ENCODE measurements at places on chromosomes 7 and 10.

- DNase-seq, result no peak
Measured at GRCh38 chr10:51377932-51378599, 303.8 kb downstream of the PRKG1 start.

- DNase-seq, result no peak
Measured at GRCh38 chr7:106094780-106095179, 17.3 kb downstream of the SYPL1 start.

DNA sequence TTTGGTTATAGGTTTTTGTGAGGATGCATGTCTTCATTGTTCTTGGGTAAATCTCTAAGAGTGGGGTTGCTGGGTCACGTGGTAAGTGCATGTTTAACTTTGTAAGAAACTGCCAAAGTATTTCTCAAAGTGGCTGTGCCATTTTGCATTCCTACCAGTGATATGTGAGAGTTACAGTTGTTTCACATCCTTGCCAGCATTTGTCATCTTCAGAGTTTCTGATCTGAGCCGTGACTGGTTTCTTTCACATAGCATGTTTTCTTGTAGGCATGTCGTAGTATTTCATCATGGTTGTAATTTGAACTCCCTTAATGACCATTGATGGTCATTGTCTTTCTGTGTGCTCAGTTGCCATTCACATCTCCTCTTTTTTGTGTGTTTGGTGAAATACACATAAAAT lies 286.0 kb downstream of the RNLS start:
- no peak for DNase-seq

DNA sequence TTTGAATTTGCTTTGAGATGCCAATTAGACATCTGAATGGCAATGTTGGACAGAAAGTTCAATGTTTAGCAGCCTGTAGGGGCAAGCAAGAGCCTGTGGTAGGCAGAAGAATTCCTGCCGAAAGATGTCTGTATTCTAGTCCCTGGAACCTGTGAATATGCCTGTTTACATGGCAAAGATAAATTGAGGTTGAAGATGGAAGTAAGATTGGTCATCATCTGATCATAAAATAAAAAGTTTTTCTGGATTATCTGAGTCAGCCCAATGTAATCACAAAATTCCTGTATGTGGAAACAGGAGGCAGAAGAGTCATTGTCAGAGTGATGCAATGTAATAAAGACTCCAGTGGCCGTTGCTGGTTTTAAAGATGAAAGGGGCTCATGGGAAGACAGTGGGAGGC lies 430.5 kb downstream of the MDFIC start:
- DNase-seq, result no peak

GRCh38 chr7:2577914-2578680 lies 19.3 kb downstream of the IQCE start:
- no peak for DNase-seq

- DNase-seq, result no peak
Measured at GRCh38 chr10:79140085-79140793, 71.5 kb downstream of the ZMIZ1 start.
